Activated T-helper 17 cell treated with anti-CD3 and anti-CD28 coated beads, Interleukin-2, amount 50 U/mL, for 72 hours (primary cell): ENCODE measurements at places on chromosomes 12 and 14. TPM values are rescaled to one million over a fixed set of nuclear protein-coding genes. Genes with fewer than 3 reads are reported as not detected.

FUT8 gene
- total RNA-seq, result 50.3 TPM

GATC gene
- total RNA-seq, result 41.3 TPM

SALL2 gene
- total RNA-seq, result 1.2 TPM

KRT80 gene
- not detected for total RNA-seq

TAS2R7 gene
- not detected for total RNA-seq

GPR162 gene
- 0.15 TPM for total RNA-seq

CAPRIN2 gene
- total RNA-seq, result 12.1 TPM

KRT74 gene
- total RNA-seq, result not detected

RGS6 gene
- 1.6 TPM for total RNA-seq
